Thymus (tissue), 14 donors: ENCODE measurements at places on chromosomes 16 and 17. TPM values are rescaled to one million over a fixed set of nuclear protein-coding genes. Genes with fewer than 3 reads are reported as not detected.

- DNase-seq, result no peak
Measured at GRCh38 chr16:69112285-69113129, 7.1 kb downstream of the HAS3 start.

- no peak for DNase-seq
Measured at GRCh38 chr16:88361775-88362174, 21.0 kb upstream of the ZNF469 start.

DNA sequence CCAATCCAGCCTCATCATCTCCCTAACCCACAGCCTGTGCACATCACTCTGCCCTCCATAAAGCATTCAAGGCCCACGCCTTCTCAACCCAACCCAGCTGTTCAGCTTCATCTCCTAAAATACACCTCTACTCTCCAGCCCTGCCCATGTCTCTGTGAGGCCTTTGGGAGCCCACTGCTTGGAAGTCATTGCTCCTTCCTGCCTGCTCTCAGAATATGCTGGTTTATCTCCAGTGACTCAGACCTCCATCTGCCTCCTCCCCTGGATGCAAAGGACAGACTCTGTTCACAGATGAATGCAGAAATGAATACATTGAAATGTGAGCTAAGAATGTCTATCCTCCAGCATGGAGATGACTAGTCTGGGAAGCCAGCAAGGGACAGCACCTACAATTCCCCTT, 19.0 kb downstream of the KCNG4 start:
- no peak for DNase-seq

- DNase-seq, result peak; percentile 97
Measured at GRCh38 chr17:80454557-80455335, 21.7 kb downstream of the NPTX1 start.

DNA sequence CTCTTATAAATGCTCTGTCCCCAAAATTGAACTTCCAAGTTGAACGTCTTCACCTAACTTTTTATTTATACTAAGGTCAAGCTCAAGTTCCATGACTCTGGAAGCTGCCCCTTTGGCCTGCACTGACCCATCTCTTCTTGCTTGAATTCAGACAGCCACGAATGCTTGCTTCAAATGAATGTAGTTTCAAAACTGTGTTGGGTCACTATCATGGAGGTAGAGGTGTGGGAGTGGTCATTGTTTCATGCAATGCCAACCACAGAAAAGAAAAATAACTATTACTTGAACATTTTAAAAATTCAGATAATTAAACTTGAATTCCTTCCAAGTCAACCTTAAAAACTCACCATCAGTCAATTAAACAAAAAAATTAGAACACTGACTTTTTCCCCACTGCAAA, 2.5 kb downstream of the ITFG1 start:
- DNase-seq, result no peak

GRCh38 chr16:72371307-72372086, 199.5 kb upstream of the PMFBP1 start:
- no peak for DNase-seq

DNA sequence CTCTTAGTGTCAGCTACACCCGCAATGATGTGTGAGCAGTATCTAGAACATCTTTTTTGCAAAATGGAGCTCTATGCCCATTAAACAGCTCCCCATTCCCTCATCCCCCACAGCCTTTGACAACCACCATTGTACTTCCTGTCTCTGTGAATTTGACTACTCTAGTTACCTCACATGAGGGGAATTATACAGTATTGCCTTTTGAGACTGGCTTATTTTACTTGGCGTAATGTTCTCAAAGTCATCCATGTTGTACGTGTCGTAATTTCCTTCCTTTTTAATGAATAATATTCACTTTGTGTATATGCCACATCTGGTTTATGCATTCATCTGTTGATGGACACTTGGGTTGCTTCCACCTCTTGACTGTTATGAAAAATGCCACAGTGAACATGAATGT, 23.2 kb upstream of the CCL22 start:
- DNase-seq, result no peak

DNA sequence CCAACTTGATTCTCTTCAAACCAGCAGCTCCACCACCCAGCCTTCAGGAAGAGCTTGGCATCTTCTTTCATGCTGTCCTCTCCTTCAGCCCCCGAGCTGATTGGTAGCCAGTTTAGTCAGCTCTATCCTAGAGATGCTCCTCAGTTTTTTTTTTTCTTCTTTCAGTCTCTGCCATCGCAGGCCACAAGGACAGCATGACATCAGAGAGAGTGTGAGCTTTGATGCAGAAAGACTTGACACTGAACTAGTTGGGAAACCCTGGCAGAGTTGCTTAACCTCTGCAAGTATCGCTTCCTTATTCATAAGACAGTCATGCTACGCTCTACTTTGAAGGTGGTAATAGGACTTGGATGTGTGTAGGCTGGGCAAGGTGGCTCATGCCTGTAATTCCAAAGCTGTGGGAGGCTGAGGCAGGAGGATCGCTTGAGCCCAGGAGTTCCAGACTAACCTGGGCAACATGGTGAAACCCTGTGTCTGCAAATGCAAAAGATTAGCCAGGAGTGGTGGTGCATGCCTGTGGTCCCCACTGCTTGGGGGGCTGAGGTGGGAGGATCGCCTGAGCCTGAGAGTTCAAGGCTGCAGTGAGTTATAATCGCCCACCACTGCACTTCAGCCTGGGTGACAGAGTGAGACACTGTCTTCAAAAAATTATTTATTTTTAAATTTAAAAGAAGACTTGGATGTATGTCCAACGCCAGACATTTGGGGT, 2.6 kb downstream of the CD300LB start:
- DNase-seq, result no peak

DNA sequence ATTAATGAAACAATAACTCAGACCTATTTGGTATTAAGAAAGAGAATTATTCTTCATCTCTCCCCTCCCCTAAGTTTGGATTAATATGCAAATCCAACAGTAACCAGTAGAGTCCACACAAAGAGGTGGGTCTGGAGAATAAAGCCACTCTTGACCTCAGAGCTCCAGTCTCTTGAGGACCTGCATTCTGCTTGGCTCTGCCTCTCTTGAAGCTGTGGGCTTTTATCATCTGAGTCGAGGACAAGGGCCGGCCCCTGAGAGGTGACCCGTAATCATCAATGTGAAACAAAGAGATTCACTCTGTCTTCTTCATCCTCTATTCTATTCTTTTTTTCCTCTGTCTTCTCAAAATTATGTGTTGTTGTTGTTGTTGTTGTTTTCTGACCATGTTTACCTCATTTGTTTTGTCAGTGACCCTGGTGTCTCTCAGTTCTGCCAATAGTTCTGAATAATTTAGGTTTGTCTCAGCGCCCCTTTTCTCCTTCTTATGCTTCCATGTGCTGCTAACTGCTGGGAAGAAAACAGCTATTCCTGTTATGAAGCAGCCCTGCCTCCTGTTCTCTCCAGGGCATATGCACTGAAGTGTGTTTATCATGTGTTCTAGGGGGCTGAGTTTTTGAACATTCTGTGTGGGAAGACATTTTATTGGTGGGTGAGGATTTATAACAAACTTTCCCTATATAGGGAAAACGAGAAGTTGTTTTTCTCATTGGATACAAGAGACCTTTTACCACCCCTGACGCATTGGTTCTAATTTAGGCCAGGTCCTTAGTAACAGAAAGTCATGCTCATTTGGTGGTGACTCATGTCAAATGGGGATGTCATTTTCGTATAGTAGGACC, 135.8 kb downstream of the TRIM37 start:
- no peak for DNase-seq

DNA sequence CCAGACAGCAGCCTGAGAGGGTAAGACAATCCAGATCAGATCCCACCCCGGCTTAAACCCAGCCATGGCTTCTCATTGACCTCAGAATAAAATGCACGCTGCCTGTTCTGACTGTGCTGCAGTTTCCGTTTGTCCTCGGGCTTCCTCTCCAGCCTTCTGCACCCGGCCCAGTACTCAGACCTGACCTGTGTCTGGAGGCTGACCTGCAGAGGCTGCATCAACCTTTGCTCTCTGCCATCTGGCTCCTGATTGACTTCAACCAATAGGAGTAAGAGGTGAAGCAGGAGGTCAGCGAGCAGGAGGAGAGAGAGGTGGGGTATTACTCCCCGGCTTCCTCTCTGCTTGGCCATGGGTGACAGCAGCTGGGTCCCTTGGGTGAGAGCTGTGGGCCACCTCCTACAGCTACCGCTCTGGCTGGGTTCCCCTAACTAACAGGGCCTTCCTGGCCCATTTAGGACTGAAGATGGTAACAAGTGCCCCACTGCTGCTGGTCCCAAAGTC, 46.7 kb downstream of the C16orf82 start:
- DNase-seq, result no peak

The KRT40 gene
- 0.09 TPM for total RNA-seq

The TBX2 gene
- total RNA-seq, result 2.1 TPM

The CCL14 gene
- 4.1 TPM for total RNA-seq

The MAPK7 gene
- total RNA-seq, result 3.3 TPM

The CCDC154 gene
- total RNA-seq, result 0.71 TPM

The CIITA gene
- total RNA-seq, result 16.7 TPM

The ABCA6 gene
- 5.5 TPM for total RNA-seq

The FBXW10B gene
- total RNA-seq, result 0.80 TPM

The CCL17 gene
- 32.6 TPM for total RNA-seq

The CCDC200 gene
- not detected for total RNA-seq
